AML-193 (cell line): ENCODE measurements at places on chromosomes 2 and 18.

- DNase-seq: no peak
Measured at GRCh38 chr2:135337071-135337470, 193.9 kb downstream of the ZRANB3 start.

- DNase-seq: no peak
Measured at GRCh38 chr2:65404988-65405697, 27.3 kb downstream of the SPRED2 start.

DNA sequence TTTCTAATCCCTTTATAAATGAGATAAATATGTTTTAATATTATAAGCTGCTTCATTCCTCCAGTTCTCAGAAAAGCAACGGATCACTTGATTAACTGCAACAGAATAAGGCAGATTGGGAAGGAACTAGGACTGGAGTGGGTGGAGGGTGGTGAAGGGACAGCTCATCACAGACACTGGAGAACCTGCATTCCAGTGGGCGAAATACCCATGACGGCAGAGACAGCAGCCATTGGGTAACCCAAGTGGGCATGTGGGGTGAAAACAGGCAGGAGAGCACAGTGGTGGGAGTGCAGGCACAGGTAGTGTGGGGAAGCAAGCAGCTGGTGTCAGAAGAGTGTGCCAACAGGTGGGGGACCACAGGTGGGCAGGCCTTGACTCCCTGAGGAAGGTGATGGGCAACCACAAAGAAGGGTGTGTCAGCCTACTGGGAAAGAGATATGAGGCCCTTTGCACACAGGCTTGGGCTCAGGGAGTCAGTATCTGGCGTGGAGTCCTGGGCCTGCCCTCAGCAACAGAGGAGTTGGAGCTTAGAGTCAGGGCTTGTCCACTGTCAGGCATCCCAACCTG is 27.2 kb downstream of the DPYSL5 start:
- DNase-seq: no peak

GRCh38 chr18:41324934-41325333 is 630.1 kb upstream of the PIK3C3 start:
- no peak for DNase-seq

- DNase-seq: no peak
Measured at GRCh38 chr18:69127873-69128500, 272.7 kb upstream of the DOK6 start.

DNA sequence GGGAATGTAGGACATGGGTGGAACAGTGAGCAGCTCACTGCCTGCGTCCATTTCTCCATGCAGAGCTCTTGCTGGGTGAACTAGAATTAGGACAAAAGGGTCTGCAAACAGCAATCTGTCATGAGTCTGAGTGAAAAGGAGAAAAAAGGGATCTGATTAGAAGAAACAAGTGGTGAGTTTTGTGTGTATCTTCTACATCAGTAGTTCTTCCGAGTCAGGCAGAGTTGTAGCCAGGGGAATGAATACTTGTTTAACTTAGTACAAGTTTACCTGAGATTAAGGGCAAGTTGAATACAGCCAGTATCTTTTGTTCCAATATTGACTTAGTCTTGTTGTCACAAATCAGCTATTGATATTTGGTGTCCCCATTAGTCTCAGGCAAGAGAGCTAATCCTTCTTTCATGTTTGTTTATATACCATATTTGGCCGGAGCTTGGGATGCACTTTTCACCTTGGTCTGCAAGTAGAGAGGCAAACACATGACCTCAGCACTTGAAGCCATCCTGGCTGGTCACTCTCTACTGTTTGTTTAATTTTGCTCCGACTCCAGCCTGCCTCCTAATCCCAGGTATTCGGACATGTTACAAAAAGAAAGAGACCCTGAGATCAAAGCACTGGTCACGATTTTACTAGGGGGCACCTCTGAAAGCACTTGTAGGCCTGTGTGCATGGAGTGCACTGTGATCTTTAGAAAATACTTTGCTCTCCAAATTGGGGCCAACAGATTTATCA is 211.0 kb upstream of the NT5C1B start:
- no peak for DNase-seq
